ENCODE measurements at places on chromosomes 2 and 18.

GRCh38 chr18:2715990-2716389 lies 60.5 kb downstream of the SMCHD1 start:
- no peak for DNase-seq

DNA sequence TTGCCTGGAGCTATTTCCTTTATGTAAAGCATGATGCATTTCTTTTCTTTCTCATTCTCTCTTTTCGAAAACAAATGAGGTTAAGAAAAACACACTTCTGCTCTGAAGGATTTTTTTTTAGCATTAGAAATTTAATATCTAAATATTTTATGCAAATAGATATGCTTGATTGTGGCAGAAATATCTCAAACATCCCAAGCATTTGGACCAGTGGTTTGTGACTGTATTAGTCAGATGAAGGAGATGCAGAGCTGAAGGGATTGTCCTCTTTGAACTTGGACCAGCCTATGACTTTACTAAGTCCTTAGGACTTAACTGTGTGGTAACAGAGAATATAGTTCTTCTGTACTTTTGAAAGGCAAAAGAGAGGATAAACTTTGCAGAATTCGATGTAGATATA lies 335.9 kb upstream of the NT5C1B start:
- no peak for DNase-seq

- no peak for DNase-seq
These were observed 21.1 kb upstream of the NOSTRIN start for GRCh38 chr2:168781191-168781817.

DNA sequence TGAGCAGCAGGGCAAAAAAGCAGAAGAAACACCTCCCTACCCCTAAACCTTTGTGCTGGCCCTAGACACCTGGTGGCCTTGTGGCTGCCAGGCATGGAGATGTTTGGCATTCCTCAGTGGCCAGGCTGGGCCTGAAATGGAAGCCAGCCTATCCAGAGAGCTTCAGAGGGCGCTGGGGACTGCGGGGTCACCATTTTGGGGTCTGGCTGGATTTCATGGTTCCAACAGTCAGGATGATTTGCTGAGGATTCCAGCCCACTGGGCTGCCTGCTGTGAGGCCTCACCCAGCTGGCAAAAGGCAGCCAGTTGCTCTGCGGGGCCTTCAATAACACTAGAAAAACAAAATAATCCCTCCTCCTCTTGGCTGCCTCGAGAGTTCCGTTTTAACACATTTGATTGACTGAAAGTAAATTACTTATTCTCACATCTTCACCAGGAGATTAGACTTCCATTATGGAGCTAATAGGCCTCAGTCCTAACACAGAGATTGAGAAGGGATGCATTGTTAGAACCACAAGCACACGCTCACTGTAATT lies 154.1 kb downstream of the EN1 start:
- no peak for DNase-seq

DNA sequence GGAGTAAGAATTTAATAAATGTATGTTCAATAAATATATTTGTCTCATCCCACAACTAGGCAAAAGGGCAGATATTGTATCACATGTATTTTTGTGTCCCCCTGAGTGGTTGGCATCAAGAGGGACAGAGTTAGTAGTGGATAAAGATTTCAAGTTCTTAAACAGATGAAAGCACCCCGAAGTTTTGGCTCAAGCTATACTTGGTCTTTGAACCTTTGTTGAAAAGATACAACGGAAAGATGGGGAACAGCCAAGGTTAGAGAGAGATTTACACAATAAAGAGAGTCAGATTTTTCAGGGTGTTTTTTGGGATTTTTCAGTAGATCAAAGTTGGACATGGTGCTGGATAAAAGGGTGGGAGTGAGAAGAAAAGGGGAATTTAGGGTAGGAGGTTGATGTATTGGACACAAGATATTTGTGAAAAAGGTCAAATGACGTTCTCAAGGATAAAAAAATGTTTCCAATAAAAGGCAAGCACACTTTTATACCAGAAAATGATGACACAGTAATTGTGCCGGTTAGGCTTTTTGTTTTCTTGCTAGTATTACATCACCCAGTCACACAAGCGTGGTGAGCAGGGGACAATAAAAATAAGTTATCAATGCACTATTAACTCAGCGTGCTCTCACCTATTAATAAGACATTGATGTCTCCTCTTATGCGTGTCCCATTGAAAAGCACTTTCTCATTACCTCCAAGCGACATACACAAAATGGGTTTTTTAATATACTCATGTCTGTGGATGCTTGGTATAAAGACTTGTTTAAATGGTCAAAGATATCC lies 59.5 kb downstream of the MEP1B start:
- DNase-seq = no peak

DNA sequence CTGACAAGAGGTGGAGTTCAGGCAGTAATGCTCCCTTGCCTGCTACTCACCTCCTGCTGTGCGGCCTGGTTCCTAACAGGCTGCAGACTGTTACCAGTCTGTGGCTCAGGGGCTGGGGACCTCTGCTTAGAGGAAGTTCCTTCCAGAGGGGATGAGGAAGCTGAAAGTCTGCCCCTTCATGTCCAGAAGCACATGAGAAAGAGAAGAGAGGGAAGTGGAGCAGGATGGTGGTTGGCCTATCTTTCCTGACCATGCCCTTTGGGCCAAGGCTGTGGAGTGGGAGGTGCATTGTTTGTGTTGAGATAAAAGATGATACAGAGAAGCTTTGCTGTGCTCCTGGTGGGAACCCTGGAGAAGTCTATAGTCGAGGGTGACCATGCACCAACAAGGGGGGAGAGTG lies 112.5 kb downstream of the LPIN1 start:
- DNase-seq = peak; percentile 32

- no peak for DNase-seq
These were observed 5.1 kb downstream of the ADRA2B start for GRCh38 chr2:96111257-96111640.
